Activated CD8-positive, alpha-beta T cell treated with anti-CD3 and anti-CD28 coated beads for 36 hours (primary cell): ENCODE measurements at places on chromosomes 7 and 10. TPM values are rescaled to one million over a fixed set of nuclear protein-coding genes. Genes with fewer than 3 reads are reported as not detected.

Gene PKD1L1
- total RNA-seq: 0.20 TPM

Gene ZNF438
- total RNA-seq: 3.0 TPM

Gene RBM28
- 55.6 TPM for total RNA-seq

Gene GARS1
- total RNA-seq: 338 TPM

Gene NYAP1
- total RNA-seq: 0.38 TPM

Gene NEURL1
- total RNA-seq: 1.9 TPM

Gene SUN3
- total RNA-seq: 0.95 TPM

Gene SLC39A12
- not detected for total RNA-seq

- H3K27ac ChIP-seq: no peak overlapping the region
- H3K36me3 ChIP-seq: no peaks in the 10 kb centered on the region
- peaks cover 24% of the 10 kb centered on the region for H3K4me1 ChIP-seq
Measured at GRCh38 chr7:157020514-157021070, 10.1 kb upstream of the MNX1 start.

- no peak for DNase-seq
- no peak overlapping the region for H3K4me3 ChIP-seq
- no peaks in the 10 kb centered on the region for H3K4me1 ChIP-seq
- no peaks in the 10 kb centered on the region for H3K36me3 ChIP-seq
Measured at GRCh38 chr7:121810831-121811672, 61.9 kb upstream of the PTPRZ1 start.

DNA sequence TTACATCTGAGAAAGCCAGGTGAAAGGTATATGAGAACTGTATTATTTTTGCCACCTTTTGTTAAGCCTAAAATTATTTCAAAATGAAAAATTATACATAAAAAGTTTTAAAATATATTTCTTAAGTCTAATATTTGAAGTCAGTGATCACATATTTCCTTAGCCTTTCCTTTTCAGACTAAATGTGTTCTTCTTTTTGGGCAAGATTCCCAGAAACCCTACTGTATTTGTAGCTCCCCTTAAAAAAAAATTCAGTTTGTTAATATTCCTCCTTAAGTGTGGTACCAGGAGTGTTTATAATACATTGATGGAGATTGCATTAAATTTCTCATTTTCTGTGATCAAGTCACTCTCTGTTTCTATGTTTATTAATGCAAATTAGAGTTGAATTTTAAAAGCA, 22.8 kb downstream of the DNAJC1 start:
- H3K36me3 ChIP-seq: peaks cover 5% of the 10 kb centered on the region
- no peak overlapping the region for H3K27ac ChIP-seq
- no peak for DNase-seq
- no peak overlapping the region for H3K4me3 ChIP-seq

GRCh38 chr7:2104716-2105115, 128.0 kb downstream of the MAD1L1 start:
- no peak for DNase-seq
- H3K36me3 ChIP-seq: peaks cover 2% of the 10 kb centered on the region
- H3K4me1 ChIP-seq: peaks cover 41% of the 10 kb centered on the region

GRCh38 chr10:131195116-131195515, 116.4 kb downstream of the TCERG1L start:
- DNase-seq: no peak
- H3K27ac ChIP-seq: no peak overlapping the region
- H3K36me3 ChIP-seq: no peaks in the 10 kb centered on the region

DNA sequence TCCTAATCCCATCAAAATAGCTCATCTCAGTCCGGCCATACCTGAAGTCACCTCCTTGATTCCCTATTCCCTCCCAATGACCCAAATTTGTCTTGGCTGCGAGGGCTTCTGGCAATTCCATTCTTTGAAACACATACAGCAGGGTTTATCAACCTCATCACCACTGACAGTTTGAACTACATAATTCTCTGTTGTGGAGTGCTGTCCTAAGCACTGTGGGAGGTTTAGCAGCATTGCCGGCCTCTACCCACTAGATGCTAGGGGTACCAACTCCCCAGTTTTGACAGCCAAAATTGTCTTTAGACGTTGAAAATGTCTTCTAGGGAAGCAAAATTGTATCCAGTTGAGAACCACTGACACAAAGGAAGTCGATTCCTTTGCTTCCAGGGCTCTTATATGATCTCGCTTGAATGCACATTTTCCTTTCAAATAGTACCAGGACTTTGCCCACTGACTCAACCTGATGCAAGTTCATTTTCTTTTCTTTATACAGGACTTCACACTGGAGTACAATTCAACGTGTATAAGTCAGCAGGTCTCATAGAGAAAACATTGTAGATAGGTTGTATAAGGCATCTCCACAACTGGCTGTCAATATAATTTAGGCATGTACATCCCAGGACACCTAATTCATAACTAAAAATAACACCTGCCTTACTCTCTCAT, 133.3 kb downstream of the STRA8 start:
- H3K36me3 ChIP-seq: peaks cover 24% of the 10 kb centered on the region
- peaks cover 13% of the 10 kb centered on the region for H3K4me1 ChIP-seq
- H3K27ac ChIP-seq: no peak overlapping the region
- H3K27me3 ChIP-seq: no peaks in the 10 kb centered on the region
- DNase-seq: no peak
- H3K4me3 ChIP-seq: no peak overlapping the region

- H3K4me1 ChIP-seq: no peaks in the 10 kb centered on the region
- no peak for DNase-seq
- H3K27me3 ChIP-seq: peaks cover 12% of the 10 kb centered on the region
- H3K27ac ChIP-seq: no peak overlapping the region
- H3K4me3 ChIP-seq: no peak overlapping the region
- no peaks in the 10 kb centered on the region for H3K36me3 ChIP-seq
Measured at GRCh38 chr7:29623973-29624372, 60.3 kb downstream of the PRR15 start.
